ENCODE measurements at places on chromosomes 5 and 9.

DNA sequence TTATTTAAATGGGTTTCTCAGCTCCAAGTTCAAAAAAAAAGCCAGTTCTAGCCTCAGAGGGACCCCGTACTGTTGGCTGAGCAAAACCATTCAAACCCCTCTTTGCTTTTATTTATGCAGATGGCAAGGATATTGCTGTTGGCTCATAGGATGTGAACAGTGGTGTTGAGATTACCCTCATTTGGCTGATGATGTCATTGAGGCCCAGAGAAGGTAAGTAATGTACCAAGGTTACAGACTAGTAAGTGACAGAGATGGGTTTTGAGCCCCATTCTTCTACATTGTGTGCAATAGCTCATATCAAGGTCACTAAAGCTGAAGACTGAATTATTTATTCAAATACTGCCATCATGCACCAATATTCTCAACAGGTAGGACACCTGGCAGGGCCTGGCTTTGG lies 122.2 kb upstream of the PCA3 start:
- DNase-seq = no peak

- DNase-seq = no peak
Observed at GRCh38 chr5:3429962-3430361, 165.7 kb upstream of the IRX1 start.

DNA sequence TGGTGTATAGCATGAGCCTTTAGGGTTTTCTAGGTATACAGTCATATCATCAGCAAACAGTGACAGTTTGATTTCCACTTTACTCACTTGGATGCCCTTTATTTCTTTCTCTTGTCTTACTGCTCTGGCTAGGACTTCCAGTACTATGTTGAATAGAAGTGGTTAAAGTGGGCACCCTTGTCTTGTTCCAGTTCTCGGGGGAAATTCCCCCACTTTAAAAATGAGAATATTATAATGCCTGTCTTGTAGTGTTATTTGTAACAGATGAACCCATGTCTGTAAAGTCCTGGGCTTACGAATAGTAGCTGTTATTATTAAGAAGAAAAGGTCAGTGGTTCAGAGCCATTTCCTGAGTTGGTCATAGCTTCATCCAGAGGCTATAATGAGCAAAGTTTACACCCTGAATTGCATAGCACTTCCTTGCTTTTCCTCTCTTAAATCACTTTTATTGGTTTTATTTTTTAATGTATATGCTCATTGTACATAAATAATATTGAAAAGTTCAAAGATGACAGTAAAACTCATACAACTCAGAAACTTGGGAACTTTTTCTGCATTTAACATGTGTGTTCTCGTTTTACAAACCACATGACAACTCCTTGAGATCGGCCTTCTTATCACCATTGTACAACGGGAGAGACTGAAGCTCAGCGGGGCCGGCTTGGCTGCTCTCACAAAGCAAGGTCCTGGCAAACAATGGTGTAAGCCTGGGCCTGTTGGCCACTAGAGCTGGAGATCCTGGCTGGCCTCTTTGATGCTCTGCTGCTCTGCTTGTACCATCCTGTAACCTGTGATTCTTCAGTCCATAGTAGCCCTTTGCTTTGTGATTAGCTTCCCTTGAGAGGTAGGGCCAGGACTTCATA lies 85.2 kb downstream of the CYFIP2 start:
- DNase-seq = no peak

DNA sequence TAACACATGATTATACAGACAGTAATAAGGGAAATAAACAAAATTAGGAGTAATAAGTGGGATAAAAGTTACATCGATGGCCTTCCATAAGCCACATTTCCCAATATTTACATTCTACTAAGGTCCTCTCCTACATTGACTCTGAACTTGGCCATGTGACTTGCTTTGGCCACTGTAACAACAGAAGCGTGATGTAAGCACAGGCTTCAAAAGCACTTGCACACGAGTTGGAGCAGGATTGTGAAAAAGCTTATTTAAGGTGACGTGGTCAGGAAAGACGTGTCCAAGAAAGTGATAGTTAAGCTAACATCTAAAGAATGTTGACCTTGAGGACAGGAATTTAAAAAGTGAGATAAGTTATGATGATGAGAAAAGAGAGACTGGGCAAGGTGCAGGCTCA lies 9.8 kb upstream of the CEMIP2 start:
- DNase-seq = no peak

DNA sequence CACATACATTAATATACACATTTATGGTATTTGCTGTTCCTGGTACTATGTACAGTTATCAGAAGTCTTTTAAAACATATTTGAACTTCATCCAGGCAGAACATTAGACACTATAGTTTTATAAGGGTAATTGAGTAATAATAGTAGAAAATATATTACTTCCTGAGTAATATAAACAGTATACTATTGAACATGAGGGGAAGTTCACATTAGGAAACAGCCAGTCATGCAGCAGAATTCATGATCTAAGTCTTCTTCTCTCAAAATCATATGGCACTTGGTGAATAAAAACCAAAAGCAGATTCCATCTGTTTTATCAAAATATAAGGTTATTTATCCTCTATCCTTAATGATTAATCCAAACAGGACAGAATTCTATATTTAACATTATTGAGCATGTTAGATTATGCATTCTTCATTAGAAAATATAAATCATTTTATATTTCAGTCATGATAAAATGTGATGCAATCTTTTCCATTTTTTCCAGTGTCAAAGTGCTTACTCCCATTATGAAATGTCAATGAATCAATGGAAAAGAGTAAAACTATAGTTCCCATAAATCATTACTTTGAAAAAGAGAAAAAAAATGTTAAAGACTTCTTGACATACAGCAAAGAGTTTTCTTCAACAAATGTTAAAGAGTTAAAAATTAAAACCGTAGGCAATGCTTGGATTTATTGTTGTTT lies 584.3 kb upstream of the TUSC1 start:
- no peak for DNase-seq

- DNase-seq = no peak
Observed at GRCh38 chr9:71269859-71270258, 148.4 kb upstream of the TRPM3 start.

- DNase-seq = peak; percentile 85
Observed at GRCh38 chr9:21801683-21802417, 586 bp upstream of the MTAP start.

DNA sequence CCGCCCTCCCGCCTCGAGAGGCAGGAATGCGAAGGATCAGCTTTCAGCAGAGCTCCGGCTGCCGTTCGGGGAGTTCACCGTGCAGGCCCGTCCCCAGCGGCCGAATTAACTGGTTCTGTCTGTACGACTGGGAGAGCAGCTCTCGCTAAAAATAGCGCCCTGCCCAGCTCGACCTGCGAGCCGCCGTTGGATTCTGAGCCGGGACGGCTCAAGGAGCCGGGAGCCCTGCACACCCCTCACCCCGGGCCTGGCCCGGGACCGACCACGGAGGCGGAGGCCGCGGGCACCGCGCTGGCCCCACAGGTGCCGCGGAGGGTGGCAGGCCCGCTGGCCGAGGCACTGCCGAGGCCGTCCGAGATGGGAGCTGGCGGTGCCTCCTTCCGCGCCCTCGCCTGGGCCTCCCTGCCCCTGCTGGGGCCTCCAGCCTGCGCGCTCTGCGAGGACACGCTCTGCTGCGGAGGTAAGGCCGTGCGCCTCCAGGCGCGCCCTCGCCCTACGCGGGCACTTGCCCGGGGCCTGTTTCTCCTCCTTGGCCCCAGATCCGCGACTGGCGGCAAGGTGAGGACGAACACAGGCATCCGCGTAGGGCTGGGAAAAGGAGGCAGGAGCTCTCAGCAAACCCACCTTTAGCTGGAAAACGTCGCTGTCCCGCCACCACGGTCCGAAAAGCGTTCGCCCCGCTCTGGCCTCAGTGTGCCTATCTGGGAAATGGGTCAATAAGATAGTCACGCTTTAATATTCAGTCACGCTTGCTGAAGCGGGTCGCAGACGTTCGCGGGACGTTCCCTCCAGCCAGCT lies 53.1 kb upstream of the DAB2IP start:
- peak; percentile 90 for DNase-seq

DNA sequence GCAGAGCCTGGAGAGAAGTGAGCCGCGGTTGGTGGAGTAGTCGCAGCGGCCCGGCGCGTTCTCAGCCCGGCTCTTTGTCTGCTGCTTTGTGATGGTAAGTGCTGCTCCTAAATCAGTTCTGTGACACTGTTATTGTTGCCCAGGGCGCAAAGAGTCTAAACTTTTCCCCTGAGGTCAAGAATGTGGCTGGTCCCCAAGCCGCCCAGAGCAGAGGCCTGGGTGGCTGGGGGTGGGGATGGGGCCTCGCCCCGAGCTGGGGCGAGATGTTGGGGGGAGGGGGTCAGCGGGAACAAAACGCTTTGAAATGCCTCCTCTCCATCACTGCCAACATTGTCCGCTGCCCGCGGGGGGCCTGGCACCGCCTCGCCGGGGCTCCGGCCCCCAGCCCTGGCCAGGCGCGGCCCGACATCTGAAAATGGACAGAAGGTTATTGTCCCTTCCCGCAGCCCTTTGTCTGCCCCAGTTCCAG lies 11.7 kb upstream of the CERCAM start:
- no peak for DNase-seq

- DNase-seq = no peak
Observed at GRCh38 chr5:128304791-128305190, 221.2 kb downstream of the SLC12A2 start.

DNA sequence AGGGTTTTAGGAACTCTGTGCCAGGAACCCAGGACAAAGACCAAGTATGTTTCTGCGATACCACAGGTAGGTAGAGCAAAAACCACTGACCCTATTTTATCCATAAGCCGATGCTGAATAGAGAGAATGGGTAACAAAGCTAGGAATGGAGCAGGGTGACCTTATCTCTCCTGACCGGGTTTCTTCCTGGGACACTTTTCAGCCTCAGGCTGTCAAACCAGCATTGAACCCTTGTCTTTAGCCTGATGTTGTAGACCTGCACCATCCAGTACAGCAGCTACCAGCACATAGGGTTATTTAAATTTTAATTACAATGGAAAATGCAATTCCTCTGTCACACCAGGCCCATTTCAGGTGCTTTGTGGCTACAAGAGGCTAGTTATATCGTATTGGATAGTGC lies 43.1 kb upstream of the DMRT3 start:
- no peak for DNase-seq

DNA sequence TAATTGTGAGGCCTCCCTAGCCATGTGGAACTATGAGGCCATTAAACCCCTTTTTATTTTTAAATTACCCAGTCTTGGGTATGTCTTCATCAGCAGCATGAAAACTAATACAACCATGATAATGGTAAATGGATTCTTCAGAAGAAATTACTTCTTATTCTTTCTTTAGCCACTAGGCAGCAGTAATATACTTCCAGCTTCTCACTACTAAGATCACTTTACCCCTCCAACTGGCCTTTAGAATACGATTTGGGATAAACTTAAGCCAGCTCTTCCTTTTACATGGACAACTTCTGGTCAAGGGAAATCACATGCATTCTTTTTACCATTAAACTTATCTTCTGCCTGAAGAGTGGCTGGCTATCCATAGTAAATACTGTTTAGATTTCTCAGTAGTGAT lies 355.4 kb downstream of the MAN2A1 start:
- no peak for DNase-seq

- DNase-seq = no peak
Observed at GRCh38 chr5:39299962-39300361, 64.3 kb downstream of the C9 start.

DNA sequence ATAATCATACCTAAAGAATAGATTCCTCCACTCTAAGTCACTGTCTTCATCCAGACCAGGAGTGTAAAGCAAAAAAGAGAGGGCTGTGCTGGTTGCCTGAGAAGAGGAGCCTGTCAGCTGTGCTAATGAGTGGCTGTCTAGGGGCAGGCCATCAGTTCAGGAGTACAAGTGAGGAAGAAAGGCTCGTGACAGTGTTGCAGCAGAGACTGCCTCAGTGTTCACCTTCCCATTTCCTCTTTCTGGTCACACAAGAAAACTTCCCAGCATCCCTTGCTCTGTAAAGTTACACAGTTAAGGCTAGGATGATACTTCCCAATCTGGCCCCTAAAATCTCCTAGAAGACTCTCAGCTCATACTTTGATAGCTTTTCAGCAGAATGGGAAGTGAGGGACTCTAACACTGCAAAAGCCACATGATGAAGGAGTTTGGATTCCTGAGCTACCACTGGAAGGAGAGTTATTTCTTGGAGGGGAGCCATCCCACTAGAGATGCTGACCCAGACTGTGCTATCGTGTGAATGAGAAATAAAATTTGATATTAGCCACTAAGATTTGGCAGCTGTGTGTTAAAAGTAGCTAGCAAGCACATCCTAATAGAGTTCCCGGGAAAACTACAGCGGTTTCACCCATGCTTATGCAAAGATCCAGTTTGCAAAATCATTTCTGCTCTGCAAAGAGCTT lies 67.1 kb downstream of the ADAMTS12 start:
- no peak for DNase-seq

DNA sequence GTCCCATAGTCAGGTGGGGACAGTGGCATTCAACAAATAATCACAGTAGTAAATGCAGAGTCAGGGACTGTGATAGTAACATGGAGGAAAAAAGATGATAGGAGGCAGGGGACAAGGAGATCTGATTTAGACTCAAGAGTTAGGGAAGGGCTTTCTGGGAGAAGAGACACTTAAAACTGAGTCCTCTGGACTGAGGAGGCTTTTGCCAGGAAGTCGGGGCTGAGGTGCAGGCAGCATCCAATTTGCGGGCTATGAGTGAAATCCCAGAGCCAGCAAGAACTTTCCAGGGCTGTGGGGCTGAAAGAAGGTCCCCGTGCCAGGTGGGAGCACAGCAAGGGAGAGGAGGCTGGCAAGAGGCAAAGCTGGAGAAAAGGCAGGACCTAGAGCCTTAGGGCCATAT lies 124.1 kb downstream of the KIF4B start:
- no peak for DNase-seq

DNA sequence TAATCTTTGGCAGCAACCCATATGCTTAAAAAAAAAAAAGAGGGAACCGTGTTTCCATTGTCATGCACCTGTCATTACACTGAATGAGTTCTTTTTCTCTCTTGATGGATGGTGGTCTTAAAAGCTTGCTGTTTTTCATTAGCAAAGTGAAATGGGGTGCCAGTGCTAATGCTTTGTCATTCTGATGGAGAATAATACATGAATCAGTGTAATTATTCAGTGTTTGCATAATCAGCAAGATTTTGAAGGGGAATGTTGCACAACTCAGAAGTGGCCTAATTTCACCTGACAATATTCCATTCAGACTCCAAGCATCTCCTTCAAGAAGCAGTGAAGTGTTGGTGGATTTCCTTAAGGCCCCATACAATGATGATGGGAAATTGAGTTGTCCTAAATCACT lies 38.1 kb downstream of the MAP1B start:
- DNase-seq = no peak

GRCh38 chr9:110536822-110537221 lies 42.7 kb downstream of the SVEP1 start:
- no peak for DNase-seq

GRCh38 chr5:89457411-89458331 lies 574.7 kb upstream of the MEF2C start:
- no peak for DNase-seq
